Tibial artery (tissue), 4 donors: ENCODE measurements at places on chromosomes 1 and 21.

- DNase-seq, result no peak
These were observed 28.0 kb upstream of the EVA1B start for GRCh38 chr1:36351227-36351977.

GRCh38 chr1:177909416-177909815 is 60.4 kb downstream of the SEC16B start:
- no peak for DNase-seq

DNA sequence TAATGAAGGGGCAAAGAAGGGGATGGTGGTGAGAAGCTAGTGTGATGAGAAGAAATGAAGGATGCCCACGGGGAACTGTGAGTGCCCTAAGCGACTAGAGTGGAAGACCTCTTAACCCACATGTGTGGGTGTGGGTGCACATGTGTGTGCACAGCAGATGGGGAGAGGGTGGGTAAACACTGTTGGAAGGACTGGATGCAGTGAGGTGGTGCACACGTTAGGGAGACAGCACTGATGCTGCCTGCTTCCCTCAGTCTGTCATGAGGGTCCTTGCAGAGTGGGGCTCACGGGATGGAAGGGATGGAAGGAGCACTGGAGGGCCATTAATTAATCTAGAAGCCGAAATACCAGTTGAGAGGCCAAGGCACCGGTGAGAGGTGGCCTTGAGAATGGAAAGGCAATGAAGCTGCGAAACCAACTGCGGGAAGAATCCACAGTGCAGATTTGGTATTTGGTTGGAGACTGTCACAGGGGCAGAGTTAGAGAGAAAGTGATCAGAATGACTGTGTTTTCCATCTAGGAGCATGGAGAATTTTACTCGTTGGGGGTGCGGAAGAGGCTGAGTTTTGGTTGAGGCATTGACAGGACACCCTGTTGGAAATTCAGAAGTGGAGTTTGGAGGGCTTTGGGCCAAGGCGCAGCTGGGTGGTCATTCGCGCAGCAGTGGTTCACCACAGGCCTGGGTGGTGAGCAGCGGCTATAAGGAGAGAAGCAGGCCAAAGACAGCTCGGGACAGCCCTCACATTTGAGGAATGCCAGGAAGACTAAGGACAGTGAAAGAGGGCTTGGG is 15.8 kb downstream of the RCSD1 start:
- no peak for DNase-seq

DNA sequence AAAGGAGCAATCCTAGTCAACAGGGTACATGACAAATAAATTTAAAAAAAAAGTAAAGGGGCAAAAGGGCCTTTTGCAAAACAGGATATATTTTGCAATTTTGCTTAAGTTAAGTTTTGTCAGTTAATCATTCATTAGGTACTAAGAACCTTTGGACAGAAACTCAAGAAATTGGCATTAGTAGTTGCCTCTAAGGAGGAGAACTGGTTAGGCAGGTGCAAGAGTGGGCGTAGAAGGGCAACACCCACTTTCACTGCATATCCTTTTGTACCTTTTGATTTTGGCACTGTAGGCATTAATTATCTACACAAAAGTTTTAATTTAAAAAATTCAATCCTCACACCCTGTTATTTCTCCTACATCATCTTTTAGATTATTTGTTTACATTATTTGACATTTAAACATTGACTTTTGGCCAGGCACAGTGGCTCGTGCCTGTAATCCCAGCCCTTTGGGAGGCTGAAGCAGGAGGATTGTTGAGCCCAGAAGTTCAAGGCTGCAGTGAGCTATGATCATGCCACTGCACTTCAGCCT is 4.3 kb downstream of the DDAH1 start:
- DNase-seq, result no peak

GRCh38 chr1:154553056-154554030 is 5.1 kb downstream of the UBE2Q1 start:
- DNase-seq, result no peak

- no peak for DNase-seq
These were observed 1.9 kb downstream of the RUSC1 start for GRCh38 chr1:155322571-155322952.

DNA sequence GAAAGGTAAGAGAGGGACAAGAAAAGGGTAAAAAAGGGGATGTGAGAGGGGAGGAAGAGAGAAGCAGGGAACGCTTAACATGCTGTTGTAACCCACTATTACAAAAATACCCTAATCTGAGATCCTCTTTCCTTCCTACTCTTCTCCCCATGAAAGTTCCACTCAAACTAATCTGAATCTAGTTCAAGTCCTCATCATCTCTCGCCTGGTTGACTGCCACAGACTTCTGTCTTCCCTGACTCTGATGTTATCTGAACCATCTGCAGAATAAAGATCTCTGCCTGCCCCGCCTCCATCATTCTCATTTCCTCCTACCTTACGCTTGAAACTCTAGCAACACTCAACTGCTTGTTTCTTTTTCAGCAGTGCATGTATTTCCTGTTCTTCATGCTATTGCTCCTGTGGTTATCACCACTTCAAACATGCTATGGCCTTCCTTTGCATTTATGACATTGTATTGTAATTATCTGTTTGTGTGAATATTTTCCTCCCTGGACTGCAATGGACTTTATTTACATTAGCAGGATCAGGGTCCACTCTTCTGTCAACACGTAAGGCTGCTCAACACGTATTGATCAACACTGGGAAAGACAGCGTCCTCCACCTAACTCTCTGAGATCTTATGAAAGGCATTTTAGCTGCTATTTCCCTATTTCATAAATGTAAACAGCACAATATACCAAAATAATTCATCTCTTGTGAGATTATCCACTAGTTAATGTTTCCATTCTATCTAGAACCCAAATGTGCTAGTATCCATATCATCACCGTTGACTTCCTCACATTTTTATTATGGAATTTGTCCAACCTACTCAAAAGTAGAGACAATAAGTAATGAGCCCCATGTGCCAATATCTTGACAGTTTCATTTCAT is 215.5 kb upstream of the USP25 start:
- no peak for DNase-seq

GRCh38 chr1:206796116-206796515 is 23.8 kb upstream of the IL10 start:
- DNase-seq, result no peak

- DNase-seq, result no peak
These were observed 221.2 kb upstream of the C1orf174 start for GRCh38 chr1:4121293-4121684.
